ENCODE measurements at places on chromosomes 6 and 20. TPM values are rescaled to one million over a fixed set of nuclear protein-coding genes. Genes with fewer than 3 reads are reported as not detected.

HLA-DOA gene
- total RNA-seq: not detected

DOK5 gene
- not detected for total RNA-seq

DEFB124 gene
- not detected for total RNA-seq

LPIN3 gene
- total RNA-seq: 9.5 TPM

Measured in A549 treated with DMSO at 1 μM for 4 hours (cell line).